ENCODE measurements at places on chromosomes 12 and 14. TPM values are rescaled to one million over a fixed set of nuclear protein-coding genes. Genes with fewer than 3 reads are reported as not detected.
A peak's percentile ranks its signal among the peaks of the same experiment; 100 is the strongest.

Gene UNC119B
- 8.4 TPM for total RNA-seq

Gene FSCB
- not detected for total RNA-seq

Gene RGS6
- not detected for total RNA-seq

Gene GLS2
- total RNA-seq: 1.5 TPM

Gene ALG10
- total RNA-seq: 9.0 TPM

Gene POU6F1
- total RNA-seq: 21.4 TPM

Gene FKBP4
- total RNA-seq: 31.1 TPM

DNA sequence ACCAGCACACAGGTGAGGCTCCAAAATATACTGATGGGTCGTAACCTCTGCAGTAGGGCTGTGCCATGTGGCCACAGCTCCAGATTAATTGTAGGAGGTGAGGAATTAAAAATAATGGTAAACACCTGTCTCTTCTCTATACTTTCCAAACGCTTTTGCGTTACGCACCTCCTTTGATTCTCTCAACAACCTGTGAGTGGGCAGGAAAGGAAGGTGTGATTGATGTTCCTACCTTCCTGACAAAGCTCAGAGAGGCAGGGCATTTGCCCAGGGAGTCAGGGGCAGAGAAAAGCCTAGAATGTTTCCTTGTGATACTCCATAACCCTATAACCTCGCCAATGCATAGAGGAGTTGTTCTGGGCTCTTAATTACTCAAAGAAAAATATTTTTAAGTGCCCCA lies 124.9 kb downstream of the PRMT8 start:
- no peak for DNase-seq

- DNase-seq: peak; percentile 76
These were observed 19.0 kb upstream of the GOLGA3 start for GRCh38 chr12:132847363-132848356.

GRCh38 chr14:51188566-51189185 lies 51.4 kb upstream of the TMX1 start:
- no peak for DNase-seq

GRCh38 chr12:116087962-116088361 lies 189.5 kb downstream of the MED13L start:
- no peak for DNase-seq

DNA sequence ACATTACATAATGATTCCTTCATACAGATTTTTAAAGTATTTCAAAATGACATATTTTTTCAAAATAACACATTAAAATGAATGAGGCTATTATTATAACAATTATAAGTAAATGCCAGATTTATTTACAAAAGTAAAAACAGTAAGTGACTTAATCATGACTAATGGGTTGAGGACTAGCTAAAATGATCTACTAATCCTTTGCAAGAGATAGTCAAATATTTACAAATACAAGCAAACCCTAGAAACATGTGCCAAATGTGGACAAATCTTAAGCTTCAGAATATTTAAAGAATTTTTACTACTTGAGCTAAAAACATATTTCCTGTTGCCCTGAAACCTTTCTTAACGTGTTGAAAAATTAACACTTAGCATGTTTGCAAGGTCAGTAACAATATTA lies 74.8 kb downstream of the KIF21A start:
- no peak for DNase-seq

DNA sequence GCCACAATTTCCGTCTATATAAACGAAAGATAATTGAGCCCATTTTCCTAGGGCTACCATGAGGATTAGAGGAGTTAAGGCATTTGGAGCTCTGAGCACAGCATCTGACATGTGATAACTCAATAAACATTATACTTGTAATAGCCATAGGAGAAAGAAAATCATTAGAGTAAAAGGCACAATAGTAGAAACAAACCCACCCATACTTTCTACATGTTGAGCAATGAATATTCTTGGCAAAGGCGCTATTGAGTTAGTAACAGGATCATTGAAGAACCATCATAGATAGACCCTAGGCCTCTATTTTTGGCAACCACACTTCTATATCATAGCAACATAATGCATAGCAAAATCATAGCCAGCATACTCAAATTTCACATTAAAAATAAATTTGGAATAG lies 664.1 kb downstream of the NOVA1 start:
- DNase-seq: no peak

DNA sequence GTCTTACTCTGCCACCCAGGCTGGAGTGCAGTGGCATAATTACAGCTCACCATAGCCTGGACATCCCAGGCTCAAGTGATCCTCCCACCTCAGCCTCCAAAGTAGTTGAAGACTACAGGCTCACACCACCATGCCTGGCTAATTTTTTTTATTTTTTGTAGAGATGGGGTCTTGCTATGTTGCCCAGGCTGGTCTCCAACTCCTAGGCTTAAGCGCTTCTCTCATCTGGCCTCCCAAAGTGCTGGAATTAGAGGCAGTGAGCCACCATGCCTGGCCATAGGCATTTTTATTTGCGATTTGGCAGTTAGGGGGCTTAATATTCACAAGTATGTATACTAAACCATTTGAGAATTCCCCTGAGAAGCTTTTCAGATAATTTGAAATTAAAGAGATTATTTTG lies 19.1 kb downstream of the PNMA1 start:
- DNase-seq: no peak

- no peak for DNase-seq
These were observed 16.8 kb downstream of the SCAF11 start for GRCh38 chr12:45973526-45973925.

GRCh38 chr12:49031573-49032161 lies 13.1 kb upstream of the PRKAG1 start:
- DNase-seq: no peak

DNA sequence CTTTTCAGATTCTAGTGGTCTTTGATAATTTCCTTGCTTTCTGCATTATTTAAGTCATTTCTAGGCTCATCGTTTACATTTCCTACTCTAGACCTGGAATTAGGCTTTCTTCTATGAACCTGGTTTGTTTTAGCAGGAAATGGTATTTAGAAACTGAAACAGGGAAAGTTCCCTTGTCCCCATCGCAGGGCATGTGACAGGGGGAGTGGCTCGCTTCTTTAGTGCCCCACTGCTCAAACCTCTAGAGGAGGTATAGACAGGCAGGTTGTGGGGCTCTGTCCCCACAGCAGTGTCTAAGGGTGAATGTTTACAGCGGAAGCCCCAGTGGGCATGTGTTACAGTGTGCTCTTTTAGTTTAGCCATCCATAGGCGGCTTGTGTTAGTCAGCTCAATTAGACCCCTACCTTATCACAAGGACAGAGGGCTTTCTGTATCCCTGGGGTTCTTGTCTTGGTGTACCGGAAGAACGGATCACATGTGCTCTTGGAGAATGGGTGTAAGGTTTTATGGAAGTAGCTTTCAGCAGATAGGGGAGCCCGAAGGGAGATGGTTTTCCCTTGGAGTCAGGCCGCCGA lies 25.0 kb downstream of the IFT81 start:
- no peak for DNase-seq

DNA sequence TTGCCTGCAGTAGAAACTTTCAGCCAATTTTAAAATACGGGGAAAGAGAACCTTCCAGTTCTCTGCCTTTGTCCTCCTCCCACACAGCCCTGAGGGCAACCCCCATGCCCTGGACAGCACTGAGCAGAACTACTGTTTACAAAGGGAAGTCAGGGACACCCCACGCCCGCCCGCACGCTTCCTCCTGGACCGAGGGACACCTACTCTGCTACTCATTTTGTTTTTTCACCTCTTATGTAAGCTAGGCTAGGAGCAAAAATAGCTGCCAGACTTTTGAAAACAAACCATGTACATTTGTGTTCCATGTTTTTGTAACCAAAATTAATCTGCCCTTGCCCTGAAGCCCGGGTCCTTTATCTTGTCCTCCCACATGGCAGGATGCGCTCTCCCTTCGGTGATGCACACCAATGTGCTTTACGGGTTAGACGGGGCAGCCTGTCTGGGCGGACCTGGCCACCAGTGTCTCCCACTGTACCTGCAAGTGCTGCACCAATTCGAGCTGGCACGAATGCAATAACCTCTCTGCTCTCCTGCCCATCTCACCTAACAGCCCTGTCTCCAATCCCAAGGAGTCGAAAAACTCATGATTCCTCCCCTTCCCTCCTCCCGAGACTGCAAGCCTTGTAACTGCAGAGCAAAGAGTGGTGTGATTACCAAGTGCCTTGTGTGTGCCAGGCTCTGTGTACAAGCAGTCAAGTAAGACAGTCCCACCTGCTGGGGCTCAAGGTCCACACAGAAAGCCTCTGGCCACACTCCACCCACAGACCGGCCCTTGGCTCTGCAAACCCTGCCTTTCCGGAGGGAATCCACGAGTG lies 85.2 kb downstream of the CCDC88C start:
- no peak for DNase-seq

DNA sequence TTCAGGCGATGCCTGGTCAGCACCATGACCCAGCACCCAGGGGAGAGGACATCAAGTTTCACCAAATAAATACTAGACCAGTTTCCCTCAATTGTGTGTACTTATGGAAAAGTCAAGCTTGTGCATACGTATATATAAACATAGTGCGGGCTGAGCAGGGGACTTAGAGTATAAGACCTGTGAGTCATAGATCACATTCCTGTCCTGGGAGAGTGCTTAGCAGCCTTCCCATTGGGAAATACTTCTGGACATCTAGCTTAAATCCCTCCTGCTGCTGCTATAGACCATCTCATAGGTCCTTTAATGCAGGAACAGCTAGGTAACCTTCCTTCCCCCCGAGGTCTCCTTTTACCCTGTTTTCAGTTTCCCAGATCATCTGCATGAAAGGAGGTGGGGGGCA lies 51.9 kb downstream of the PRMT8 start:
- no peak for DNase-seq

DNA sequence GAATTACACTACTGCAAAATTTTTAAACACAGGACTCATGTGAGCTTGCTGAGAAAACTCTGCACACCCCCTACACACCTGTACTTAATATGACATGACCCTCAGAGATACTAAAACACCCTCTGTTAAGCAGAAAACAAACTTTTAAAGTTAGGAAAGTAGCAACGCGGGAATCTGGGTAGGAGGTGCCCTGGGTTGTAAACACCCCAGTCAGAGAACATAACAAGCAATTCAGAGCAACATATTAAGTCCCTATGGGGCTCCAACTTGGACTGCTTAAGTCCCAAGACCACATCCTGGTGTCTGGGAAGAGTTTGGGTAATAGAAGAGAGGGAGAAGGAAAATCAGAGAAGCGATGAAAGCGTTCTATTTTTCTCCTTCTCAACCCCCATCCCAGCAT lies 1.2 kb downstream of the ATF7 start:
- no peak for DNase-seq

GRCh38 chr12:21831791-21832344 lies 57.4 kb upstream of the KCNJ8 start:
- no peak for DNase-seq

GRCh38 chr14:92507174-92507768 lies 6.3 kb upstream of the RIN3 start:
- DNase-seq: peak; percentile 33

DNA sequence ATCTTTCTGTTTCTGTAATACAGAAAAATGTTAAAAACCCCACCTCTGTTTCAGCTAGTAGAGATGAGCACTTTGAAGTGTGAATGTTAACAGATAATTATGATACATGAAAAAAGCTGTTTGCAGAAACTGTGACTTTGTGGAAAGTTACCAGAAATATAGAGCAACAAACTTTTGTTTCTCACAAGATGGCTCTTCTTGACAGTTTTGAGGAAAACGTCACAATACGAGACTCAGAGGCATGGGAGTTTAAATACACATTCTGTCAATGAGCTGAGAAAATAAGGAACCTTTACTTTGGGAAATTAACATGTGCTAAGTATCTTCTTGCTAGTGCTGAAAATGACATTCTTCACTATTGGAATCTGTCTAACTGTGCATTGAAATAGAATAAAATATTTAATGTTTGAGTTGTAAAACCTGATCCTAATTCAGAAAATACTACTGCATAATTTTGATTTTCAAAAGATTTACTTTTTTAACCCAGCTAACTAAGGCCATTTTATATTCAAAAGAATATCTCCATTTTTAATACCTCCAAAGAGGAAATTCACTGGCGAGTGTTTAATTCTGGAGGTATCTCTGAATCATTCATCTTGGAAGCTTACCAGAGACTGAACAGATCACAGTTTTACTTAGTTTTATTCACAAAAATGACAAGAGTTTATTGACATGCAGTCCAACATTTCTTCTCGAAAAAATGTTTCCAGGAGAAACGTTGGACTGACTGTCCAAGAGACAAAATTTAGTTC lies 308.9 kb upstream of the LRFN5 start:
- DNase-seq: no peak

DNA sequence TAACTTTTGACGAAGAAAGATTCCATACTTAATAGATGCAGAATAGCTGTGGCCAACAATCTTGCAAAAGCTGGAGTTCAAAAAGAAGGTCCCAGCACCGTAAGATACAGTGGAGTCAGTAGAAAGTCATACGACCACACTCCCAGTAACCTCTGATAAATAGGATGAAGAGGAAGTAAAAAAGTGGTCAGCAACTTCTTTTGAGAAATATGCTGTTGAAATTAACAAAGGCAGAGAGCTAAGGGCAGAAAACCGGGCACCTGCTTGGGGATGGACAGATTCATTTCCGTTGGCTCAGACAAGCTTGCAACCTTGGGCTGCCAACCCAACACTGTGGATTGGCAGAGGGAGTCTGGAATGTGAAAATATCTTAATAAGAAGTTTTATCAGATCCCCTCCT lies 40.0 kb downstream of the BTG1 start:
- DNase-seq: no peak

DNA sequence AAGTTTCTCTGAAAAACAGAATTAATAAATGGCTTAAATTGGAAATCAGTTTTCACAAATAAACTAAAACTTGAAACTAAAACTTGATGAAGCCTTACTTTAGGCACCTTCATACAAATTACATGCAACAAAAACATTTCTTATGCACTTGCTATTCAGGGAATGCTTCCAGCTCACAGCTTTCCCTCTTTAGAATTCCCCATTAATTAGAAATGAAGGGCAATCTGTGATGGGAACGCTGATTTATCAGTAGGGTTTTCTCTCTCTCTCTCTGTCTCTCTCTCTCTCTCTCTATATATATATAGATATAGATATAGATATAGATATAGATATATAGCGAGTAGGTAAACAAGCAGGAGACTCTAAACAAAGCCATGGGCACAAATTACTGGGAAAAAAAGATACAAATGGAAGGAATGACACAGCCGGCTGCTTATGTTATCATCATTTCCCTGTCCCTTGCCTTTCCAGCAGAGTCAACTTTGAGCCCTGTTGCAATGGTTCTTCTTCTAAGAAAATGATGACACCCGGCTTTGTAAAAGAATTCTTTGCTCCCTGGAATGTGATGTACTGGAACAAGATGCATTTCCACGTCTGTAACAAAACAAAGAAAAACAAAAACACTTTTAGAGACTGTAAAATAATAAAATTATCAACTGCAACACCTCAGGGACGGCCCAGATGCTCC lies 1121.6 kb upstream of the TMEM132C start:
- DNase-seq: no peak
